ENCODE measurements at places on chromosomes 4 and X.

DNA sequence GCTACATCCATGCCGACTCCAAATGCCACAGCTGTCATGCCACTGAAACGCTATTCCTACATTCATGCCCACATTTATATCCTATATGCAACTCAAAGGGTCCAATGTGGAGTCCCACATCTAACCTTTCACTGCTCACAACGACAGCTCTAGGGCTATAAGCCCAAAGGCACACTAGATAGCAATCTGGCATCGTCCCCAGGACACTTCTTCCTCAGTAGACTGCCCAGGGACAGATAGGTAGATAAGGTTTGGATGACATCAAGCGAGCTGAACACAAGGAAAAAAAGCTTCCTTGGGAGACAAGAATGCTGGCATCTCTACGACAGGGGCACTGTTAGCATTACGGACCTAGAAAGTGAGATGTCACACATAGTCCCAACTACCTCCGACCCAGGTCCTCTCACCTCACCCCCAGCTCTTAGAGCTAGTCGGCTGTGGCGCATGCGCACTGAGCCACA, 685 bp downstream of the RAB9B start:
- DNase-seq: no peak

GRCh38 chr4:122992057-122992456, 69.7 kb upstream of the NUDT6 start:
- DNase-seq: peak; percentile 31

DNA sequence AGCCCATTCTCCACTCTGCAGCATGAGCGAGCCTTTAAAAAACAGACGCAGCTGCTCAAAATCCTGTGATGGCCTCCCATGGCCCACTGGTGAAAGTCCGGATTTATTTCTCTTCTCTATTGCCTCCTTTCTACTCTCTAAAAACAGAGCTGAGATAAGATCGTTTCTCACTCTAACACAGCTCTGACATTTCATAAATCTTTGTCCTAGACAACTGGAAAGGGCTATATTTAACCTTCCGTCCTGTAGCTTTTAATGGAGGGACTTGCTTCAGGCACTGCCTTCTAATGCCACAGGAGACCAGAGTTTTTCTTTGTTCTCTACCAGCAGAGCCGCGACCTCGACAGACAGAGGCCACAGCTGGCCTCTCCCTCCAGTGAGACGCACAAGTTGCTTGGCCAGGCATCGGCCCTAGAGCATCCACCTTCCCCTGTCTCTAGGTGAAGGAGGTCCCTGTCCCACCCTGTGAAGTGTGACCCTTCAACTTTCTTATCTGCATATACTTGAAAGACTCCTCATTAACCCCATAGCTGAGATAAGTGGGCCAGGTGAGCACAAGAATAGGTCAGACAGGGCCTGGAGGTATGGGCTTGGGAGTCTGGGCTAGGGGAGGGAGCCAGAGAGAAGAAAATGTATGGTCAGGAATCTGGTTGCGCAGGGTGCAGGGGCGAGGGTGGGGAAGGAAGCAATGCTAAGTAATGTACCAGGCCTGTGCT, 50.0 kb downstream of the RTL5 start:
- no peak for DNase-seq

GRCh38 chrX:101365301-101365795, 16.8 kb upstream of the TIMM8A start:
- DNase-seq: no peak

DNA sequence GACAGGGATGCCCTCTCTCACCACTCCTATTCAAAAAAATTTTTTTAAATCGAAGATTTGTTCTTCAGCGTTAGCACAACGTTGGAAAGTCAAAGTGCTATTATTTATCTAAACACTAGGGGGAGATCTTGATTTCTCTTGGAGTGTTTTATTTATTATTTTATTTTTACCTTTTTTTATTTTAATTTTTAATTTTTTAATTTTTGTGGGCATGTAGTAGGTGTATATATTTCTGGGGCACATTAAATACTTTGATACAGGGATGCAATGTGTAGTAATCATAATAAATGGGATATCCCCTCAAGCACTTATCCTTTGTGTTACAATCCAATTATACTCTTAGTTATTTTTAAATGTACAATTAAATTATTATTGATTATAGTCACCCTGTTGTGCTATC, 37.4 kb upstream of the SLC10A4 start:
- peak; percentile 15 for DNase-seq

- no peak for DNase-seq
These were observed 591 bp upstream of the NWD2 start for GRCh38 chr4:37243722-37244582.

GRCh38 chr4:184313058-184313581, 95.4 kb upstream of the ENPP6 start:
- no peak for DNase-seq

DNA sequence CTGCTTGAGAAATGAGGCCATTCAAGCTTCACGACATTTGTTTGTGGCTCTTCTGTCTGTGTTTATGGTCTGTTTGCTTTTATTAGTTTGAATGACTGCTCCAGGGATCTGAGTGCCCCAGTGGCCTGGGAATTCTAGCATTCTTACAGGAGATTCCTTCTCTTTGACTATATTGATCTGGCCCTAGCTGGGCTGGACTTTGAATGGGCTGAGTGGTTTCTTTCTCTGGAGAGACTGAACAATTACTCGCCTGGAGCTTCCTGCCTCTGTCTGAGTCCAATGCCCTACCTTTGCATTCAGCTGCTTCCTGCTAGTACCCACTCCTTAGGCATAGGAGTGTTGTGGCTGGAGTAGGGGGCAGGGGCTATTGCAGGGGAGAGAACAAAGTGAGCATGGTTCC, 51.2 kb upstream of the EDA start:
- DNase-seq: no peak

GRCh38 chrX:94400488-94400887, 726.5 kb downstream of the FAM133A start:
- DNase-seq: no peak

DNA sequence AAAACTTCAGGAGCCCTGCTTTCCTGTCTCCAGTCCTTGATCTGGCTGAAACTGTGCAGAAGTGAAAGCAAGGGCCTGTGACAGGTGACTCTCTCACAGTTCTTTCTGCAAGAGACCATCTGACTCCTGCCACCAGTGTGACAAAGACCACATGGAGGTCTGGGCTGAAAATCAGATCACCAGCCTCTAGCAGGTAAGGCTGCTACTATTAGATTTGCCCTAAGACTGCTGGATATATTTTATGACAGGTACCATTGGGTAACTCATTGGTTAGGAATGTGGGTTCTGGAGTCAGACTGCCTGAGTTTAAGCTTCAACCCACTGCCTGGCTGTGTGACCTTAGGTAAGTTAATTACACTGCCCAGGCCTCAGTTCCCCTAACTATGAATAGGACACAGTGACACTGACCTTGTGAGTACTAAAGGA, 163.3 kb upstream of the SLC7A11 start:
- DNase-seq: no peak

- no peak for DNase-seq
These were observed 359.9 kb downstream of the UNC5C start for GRCh38 chr4:95188701-95189370.

GRCh38 chr4:155190099-155190498, 18.3 kb upstream of the NPY2R start:
- no peak for DNase-seq

GRCh38 chrX:40394302-40394701, 186.5 kb upstream of the ATP6AP2 start:
- no peak for DNase-seq
